ENCODE measurements at places on chromosomes 3 and 15.

GRCh38 chr3:183287301-183287971 lies 34.4 kb downstream of the B3GNT5 start:
- no peak for DNase-seq

GRCh38 chr15:68809517-68809916 lies 11.2 kb downstream of the ANP32A start:
- no peak for DNase-seq

- DNase-seq = peak; percentile 86
These were observed 688.7 kb downstream of the TUSC7 start for GRCh38 chr3:117398141-117398899.

DNA sequence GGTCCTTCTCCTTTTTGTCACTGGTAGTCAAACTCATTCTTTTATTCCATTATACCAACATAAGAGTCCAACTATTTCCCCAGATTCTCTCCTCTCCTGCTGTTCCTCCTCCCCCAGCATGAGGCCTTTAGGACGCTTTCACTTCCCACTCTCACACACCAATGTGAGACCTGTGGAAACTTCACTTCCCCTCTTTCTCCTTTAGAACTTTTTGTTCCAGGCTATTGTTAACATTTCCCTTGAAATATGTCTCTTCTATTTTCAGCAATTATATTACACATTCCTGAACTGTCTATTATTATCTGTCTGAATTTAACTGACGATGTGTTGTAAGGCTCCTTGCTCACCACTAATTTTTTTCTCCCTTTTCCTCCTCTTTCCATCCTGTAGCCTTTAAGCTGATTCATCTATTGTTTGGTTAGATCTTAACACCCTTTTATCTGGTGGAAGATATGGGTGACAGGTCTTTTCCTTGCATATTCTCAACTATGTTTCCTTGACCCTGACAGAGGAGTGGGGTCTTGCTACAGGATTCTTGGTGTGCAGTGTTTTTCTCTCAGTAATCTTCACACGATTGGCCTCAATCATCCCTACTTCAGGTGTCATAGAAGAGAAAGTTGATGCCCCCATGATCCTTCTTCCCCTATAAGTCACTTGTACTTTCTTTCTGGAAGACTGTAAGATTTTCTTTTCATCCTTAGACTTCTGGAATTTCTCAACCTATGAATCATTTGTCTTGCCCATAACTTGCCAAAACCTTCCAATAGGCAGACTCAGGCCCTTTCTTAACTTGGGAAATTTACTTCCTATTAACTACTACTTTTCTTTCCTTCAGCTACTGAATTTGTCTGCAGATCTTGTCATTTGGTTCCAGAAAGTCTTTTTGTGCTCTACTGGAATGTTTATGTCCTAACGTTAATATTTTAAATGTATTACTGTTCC lies 5.9 kb downstream of the CYP19A1 start:
- DNase-seq = no peak

- DNase-seq = no peak
These were observed 14.3 kb downstream of the MEF2A start for GRCh38 chr15:99580076-99580475.

- DNase-seq = no peak
These were observed 40.9 kb upstream of the RYK start for GRCh38 chr3:134291319-134292254.

GRCh38 chr15:73334086-73334485 lies 34.7 kb downstream of the HCN4 start:
- DNase-seq = no peak

- DNase-seq = no peak
These were observed 799 bp downstream of the SERF2 start for GRCh38 chr15:43792761-43793476.

DNA sequence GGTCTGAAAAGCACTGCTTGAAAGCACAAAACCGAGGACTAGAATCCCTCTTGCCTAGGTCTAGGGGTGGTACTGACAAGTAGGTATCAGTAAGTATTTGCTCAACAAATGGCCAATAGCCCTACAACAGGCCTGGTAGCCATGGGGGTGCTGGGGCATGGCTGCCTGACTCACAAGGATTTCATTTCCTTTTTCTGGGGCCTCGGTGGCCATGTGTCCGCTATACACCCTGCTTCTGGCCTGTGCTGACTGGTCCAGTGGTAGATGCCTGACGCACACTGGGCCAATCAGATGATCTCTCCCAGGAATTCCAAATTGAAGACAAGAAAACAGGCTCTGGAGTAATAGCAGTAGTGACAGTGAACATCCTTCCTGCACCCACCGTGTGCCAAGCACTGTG lies 29.4 kb downstream of the MELTF start:
- no peak for DNase-seq

- no peak for DNase-seq
These were observed 643 bp upstream of the LMCD1 start for GRCh38 chr3:8500989-8501370.

Data from head of caudate nucleus (tissue), 42 donors.